ENCODE measurements at places on chromosomes 3 and 15.

DNA sequence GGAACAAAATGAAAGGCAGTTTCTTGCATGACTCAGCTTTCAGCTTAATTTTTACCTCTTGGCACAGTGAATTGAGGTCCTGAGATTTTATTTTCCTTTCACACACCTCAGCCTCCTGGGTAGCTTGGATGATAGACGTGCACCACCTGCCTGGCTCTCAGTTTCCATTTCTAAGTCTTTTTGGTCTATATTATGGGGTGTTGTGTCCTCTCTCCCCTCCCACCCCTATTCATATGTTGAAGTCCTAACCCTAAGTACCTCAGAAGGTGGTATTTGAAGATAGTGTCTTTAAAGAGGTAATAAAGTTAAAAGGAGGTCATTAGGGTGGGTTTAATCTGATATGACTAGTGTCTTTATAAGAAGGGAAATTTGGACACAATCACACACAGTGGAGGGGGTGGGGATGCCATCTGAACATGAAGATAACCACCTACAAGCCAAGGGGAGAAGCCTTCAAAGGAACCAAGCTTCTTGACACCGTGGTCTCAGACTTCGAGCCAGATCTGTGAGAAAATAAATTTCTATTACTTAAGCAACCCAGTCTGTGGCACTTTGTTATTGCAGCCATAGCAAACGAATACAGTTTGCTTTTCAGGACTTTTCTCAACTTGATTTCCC lies 85.2 kb downstream of the STRIT1 start:
- no peak for DNase-seq

GRCh38 chr3:99523431-99524127 lies 114.8 kb upstream of the COL8A1 start:
- DNase-seq = no peak

DNA sequence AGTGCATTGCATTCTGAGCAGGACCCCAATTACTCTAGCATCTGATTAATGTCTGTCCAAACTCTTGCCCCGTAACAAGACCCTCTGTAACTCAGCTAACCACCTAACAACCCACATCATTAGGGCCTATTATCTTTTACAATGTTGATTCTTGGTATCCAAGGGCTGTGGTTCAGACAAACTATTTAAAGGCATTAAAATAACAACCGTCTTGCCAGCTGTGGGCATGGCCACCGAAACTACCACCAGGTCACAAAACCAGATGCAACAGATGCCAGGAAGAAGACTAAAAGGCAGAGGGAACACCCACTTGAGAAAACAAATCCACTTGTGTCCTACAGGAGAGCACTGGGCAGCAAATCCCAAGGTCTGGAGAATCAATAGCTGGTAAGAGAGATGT lies 262.9 kb downstream of the ERC2 start:
- no peak for DNase-seq

DNA sequence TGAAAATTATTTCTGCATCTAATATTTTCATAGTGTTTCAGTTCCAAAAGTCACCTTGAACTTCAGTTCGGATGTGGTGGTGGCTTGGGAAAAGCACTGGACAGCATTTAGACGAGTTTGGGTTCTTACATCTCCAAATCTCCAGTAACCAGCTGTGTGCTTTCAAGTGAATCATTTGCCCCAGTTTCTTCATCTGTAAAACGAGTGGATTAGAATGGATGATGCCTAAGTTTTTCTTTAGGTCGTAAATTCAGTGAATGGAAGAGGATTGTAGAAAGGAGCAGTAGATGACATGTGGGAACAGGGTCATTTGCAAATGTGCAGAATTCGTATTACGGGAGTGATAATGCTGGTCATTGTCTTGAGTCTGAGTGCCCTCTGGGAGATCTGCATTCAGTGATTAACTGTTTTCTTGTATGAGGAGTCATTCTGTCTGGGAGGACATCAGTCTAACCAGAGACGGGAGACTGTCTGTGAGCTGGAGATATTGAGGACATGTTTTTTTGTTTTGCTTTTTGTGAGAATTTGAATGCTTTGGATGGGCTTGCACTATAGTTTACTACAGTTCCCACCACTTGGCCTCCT lies 641.6 kb upstream of the TBL1XR1 start:
- no peak for DNase-seq

DNA sequence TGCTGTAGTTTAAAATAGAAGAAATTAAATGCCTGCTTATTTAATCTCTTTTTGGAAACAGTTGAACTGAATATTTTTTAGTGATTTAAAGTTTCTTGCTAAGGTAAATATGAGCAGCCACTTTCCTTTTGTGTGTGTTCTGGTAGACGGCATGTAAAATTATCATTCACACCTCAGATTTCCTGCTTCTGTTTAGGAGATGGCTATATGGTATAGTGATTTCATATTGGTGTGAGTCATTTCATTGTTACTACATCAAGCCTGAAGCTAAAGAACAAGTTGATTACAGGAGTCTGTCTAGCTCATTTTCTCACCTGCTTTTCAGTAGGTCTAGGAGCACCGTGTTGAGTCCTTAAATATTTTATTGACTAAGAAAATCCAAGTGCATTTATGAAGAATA lies 2.2 kb downstream of the LRCH3 start:
- no peak for DNase-seq

GRCh38 chr15:62914461-62915079 lies 128.0 kb upstream of the TPM1 start:
- no peak for DNase-seq

DNA sequence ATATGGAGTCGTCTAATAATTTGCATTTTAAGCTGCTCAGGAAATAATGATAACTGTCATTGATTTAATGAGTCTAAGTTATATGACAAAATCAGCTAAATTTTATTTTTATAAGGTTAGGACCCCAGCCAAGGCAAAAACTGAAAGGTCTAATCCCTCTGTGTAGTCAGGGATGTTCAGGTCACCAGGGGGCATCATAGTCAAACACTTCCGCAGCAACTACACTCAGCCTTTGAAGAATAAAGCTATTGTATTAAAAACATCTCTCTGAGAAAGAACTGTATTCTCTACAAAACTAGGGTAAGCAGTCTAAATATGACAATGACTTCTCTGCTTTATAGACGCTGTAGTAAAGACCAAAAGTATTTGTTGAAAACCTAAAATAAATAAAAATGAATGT lies 15.0 kb downstream of the INTS14 start:
- no peak for DNase-seq

Data from stimulated activated CD8-positive, alpha-beta memory T cell treated with anti-CD3 and anti-CD28 coated beads, Interleukin-12 subunit alpha, Interleukin-12 subunit beta, amount 100 ng/mL, for 1 hour (primary cell).